ENCODE measurements at places on chromosomes 3 and 15.

GRCh38 chr3:147418808-147419701 lies 9.9 kb downstream of the ZIC1 start:
- DNase-seq = peak; percentile 64

DNA sequence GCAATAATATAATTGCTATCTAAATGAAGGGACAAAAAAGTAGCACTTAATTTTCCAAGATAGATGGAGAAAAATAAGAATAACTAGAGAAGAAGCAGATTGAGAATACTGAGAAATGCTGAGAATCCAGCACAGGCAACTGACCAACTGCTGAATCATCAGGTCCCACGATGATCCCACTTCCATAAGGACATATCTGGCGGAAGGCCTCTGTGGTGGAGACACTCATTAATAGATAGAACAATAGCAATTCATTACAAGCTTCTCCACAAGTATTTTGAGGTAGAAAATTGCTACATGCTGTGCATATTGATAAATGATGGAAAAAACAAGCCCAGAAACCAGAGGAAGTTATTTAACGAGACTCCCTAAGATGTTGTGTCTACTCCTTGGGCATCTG lies 105.9 kb downstream of the DUT start:
- no peak for DNase-seq

DNA sequence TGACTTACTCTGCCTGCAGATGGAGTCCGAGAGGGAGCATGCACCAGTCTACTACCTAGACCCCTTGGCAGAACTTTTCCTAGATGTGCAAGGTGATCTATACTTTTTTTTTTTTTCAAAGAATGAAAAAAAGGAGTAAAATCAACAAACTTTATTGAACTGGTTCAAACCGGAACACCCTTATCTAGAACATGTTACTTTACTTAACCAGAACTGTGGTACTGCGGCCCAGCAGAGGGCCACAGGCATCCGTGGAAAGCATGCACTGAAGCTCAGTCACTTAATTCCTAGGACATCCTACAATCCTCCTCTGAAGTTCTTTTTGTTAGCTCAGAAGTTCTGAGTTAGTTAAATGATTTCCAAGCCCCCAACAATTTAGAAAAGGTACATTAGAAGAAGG lies 21.6 kb downstream of the CHAC1 start:
- no peak for DNase-seq

- no peak for DNase-seq
These were observed 701 bp downstream of the SGO1 start for GRCh38 chr3:20185331-20185678.

DNA sequence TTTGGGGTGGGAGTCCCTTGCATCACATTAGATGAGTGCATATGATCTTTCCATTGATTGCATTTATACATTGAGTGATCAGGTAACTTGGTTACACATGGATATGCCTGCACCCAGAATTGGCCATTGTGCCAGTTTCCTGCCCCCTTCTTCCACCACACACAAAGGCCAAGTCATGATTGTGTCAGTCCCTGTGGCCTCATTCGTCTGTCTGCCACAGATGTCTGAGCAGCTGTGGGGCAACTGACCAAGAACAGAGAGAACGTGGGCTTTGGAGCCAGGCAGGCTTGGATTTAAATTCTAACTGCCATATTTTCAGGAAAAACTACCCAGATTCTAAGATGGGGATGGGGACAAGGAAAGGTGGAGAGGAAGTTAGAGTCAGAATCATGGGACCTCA lies 27.0 kb downstream of the CCNL1 start:
- DNase-seq = peak; percentile 65

DNA sequence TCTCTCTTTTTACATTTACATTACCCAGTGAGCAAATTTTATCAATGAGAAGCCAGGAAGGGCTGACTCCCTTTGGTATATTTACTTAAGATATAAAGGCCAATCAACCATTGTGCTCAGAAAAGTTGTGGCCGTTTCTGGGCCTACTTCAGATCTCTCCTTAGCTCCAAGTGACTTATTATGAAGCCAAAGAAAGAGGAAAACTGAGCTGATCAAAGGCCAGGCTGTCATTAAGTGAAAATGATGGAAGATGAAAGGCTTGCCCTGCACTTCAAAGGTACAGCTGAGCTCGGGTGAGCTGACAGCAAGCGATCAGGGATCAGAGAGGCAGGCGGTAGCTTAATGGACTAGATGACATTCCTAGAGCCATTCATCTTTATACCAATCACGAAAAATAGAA lies 24.8 kb downstream of the VGLL4 start:
- DNase-seq = no peak

GRCh38 chr3:177487635-177488186 lies 290.4 kb upstream of the TBL1XR1 start:
- no peak for DNase-seq

GRCh38 chr3:176789281-176789705 lies 408.0 kb downstream of the TBL1XR1 start:
- DNase-seq = no peak

- DNase-seq = peak; percentile 66
These were observed 4.9 kb downstream of the HDAC11 start for GRCh38 chr3:13484851-13485590.

- DNase-seq = no peak
These were observed 243.2 kb downstream of the MBNL1 start for GRCh38 chr3:152511904-152512303.

DNA sequence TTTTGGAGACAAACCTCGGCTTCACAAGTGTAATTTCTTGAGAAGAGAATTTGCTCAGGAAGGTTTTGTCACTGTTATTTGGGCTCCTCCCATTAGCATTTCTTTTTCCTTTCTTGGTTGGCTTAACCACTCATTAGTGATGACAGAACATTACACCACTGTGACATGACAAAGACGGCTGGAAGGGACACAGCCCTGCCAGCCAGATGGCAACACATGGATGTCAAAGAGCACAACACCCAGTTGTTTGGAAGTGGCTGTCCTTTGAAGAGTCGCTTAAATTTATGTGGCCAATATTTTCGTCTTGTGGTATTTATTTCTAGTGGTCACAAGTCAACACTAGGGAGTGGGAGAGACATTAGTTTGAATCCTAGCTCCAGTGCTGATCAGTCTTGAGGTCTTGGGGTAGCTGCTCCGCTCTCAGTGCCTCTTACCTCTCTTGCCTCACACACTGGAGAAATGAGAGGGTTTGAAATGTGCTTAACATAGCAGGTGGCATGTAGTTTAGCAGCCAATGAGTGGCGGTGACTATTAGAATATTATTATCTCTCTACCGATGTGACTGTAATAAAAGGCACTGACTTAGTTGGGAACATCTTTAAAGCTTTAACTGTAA lies 92.8 kb downstream of the FRMD4B start:
- no peak for DNase-seq

GRCh38 chr15:52261498-52262242 lies 33.9 kb downstream of the MYO5C start:
- no peak for DNase-seq

DNA sequence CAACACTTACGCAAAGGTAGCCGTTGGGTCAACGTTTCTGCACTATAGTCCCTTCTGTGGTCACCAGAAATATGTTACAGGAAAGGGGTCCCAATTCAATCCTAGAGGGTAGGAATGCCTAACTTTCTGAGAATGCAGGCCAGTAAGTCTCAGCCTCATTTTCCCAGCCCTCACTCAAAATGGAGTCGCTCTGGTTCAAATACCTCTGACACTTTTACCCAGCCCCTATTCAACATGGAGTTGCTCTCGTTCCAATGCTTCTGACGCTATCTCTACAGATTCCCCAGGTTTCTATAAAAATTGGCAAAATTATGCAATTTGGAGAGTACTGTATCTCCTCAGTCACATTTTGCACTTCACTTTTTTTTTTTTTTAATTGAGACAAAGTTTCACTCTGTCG lies 39.7 kb downstream of the ZNF445 start:
- DNase-seq = no peak

DNA sequence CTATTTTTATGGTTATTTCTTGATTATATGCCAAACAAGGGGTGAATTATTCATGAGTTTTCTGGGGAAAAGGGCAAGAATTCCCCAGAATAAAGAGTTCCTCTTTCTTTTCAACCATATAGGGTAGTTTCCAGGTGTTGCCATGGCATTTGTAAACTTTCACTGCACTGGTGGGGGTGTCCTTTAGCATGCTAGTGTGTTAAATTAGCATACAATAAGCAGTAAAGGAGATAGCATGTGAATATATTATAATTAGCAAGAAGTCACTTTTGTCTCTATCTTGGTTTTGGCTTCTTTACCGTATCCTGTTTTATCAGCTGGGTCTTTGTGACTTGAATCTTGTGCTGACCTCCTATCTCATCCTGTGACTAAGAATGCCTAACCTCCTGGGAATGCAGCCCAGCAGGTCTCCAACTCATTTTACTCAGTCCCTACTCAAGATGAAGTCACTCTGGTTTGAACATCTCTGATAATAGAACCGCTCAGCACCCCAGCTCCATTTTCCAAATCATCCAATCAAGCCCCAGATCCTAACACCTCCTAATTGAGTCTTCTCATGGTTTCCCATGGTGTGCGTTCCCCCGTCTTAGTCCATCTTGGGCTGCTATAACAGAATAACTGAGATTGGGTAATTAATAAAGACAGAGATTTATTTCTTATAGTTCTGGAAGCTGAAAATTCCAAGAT lies 3.4 kb upstream of the SELENOT start:
- no peak for DNase-seq

- no peak for DNase-seq
These were observed 962.3 kb upstream of the NR2F2 start for GRCh38 chr15:95368191-95368590.

GRCh38 chr3:127033786-127034185 lies 50.9 kb downstream of the PLXNA1 start:
- no peak for DNase-seq

GRCh38 chr3:86949850-86950249 lies 41.1 kb downstream of the VGLL3 start:
- no peak for DNase-seq

DNA sequence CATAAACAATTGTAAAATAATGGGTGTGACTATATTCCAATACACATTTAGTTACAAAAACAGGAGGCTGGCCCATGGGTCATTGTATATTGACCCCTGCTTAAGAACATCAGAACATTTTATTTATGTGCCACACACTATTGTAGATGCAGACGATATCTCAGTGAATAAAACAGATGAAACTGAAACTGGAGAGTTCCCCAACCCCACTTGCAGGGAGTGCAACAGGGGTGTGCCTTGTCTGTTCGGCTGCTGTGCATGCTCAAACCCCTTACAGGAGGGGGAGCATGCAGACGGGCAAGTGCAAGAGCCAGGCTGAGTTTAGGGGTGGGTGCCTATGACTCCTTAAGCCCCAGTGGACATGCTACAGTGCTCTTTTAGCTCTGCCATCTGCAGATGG lies 509.6 kb downstream of the IGSF11 start:
- no peak for DNase-seq

DNA sequence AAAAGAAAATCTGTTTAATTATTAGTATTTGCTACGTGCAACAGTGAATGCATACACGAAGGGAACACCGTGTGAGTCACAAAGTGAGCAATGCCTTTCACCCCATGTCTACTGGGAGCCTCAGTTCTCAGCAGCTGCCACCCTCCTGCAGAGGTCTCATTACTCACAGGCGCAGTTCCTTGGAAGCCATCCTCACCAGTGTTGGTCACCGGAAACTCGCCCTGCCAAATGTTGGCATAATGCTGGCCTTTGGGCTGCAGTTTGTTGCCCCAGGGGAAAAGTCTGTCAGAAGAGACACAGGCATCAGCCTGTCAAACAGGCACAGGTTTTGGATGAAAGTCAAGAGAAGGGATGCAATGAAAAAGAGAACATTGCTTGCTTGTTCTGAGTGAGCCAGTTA lies 50.1 kb downstream of the SUMF1 start:
- no peak for DNase-seq

- no peak for DNase-seq
These were observed 96.2 kb downstream of the OCA2 start for GRCh38 chr15:28002867-28003266.

DNA sequence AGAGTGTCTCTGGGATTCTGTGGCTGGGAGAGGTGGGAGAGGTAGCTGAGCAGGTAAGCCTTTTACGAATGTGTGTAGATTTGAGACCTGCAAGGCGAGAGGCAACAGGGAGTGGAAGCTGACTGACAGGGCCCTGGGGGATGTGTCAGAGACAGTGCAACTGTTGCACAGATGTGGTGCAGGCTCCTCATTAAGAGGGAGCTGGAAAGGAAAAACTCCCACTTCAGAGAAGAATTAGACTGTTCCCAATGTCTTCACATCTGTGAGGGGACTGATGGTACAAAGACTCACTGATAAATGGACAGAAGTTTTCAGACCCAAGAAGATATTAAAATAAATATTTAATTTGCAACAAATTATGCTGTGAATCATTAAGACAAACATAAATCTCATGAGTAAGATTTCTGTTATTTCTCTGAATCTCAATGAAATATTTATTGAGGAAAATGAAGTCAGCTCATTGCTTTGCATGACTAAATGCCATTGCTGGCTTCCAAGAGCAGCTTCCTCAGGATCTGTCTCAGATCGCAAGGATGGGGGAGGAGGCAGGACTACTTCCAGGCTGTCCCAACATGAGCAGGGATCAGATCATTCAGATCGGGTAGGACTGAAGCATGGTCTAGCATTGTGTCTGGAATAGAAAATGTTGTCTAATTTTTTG lies 127.3 kb upstream of the ROPN1 start:
- no peak for DNase-seq

- no peak for DNase-seq
These were observed 16.8 kb downstream of the NOX5 start for GRCh38 chr15:69031013-69032001.

DNA sequence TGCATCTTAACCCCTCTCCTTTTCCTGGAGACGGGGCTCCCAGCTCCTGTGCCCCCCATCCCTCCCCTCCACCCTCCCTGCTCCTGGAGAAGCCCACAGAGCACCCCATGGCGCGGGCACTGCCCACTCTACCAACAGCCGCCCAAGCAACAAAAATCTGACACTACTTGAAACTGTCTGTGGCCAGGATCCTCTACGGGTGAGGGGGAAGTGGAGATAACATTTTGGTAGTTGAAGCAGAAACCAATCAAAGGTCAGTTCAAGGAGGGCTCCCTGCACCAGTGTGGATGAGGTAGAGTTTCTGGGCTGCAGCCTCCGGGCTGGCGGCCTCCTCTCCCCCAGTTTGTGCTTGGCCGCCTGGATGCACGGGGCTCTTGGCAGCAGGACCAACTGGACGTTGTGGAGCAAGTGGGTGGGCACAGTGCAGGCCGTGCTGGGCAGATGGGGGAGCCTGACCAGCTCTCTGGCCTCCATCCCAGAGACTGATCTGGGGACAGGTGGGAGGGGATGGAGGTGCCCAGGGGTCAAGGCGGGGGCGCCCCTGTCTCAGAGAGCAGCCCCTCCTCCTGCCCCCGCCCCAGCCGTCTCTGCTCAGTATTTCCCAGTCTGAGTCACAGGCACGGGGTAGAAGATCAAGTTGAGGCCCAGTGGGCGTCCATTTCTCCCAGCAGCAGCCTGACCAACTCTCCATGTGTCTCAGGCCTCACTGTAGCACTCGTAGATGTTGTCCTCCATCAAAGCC lies 12.8 kb downstream of the H1-8 start:
- DNase-seq = no peak

GRCh38 chr15:85016275-85016674 lies 34.6 kb downstream of the PDE8A start:
- DNase-seq = no peak
